Activated T-cell treated with anti-CD3 and anti-CD28 coated beads, Interleukin-2, amount 50 U/mL, for 1 hour (primary cell): ENCODE measurements at places on chromosomes 7 and 10.

GRCh38 chr7:105133986-105134655 is 120.1 kb downstream of the KMT2E start:
- DNase-seq = no peak

GRCh38 chr10:62000037-62000603 is 98.6 kb downstream of the ARID5B start:
- DNase-seq = no peak

- DNase-seq = no peak
Measured at GRCh38 chr7:132187869-132188789, 388.1 kb downstream of the PLXNA4 start.

DNA sequence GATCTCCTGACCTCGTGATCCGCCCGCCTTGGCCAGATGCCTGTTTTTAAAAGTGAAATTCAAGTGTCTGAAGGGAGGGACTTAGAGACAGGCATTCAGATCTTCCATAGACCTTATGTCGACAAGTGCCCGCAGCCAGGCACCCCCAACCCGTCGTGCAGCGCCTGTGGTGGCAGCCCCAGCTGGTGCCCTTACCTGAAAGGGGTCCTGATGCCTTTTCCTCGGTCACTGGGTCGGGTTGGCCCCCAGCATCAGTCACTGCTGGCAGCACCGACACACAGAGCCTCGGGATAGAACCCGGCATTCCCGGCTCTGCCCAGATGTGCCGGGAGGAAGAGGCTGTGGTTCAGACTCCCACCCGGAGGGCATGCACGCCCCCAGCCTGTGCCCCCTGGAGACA is 23.3 kb downstream of the LRRC27 start:
- DNase-seq = no peak

- no peak for DNase-seq
Measured at GRCh38 chr7:158728911-158729645, 24.5 kb upstream of the NCAPG2 start.

- no peak for DNase-seq
Measured at GRCh38 chr10:73854310-73854709, 20.0 kb downstream of the CAMK2G start.

GRCh38 chr10:69483963-69484362 is 32.7 kb downstream of the TSPAN15 start:
- DNase-seq = no peak

DNA sequence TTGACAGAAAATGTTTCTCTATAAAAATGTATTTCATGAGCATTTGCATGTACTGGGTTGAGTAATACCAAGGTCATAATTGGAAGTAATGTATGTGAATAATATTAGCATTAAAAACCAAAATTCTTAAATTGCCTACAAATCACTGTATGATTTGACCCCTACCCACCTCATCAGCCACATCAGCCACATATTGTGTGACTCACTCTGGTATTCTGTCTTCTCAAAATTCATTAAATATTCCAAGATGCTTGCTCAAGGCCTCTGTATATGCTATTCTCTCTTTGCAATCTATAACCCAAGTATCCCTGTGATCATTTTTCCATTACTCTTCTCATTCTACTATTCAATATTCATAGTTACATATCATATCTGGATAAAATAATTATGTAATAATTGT is 21.4 kb downstream of the POT1 start:
- no peak for DNase-seq

DNA sequence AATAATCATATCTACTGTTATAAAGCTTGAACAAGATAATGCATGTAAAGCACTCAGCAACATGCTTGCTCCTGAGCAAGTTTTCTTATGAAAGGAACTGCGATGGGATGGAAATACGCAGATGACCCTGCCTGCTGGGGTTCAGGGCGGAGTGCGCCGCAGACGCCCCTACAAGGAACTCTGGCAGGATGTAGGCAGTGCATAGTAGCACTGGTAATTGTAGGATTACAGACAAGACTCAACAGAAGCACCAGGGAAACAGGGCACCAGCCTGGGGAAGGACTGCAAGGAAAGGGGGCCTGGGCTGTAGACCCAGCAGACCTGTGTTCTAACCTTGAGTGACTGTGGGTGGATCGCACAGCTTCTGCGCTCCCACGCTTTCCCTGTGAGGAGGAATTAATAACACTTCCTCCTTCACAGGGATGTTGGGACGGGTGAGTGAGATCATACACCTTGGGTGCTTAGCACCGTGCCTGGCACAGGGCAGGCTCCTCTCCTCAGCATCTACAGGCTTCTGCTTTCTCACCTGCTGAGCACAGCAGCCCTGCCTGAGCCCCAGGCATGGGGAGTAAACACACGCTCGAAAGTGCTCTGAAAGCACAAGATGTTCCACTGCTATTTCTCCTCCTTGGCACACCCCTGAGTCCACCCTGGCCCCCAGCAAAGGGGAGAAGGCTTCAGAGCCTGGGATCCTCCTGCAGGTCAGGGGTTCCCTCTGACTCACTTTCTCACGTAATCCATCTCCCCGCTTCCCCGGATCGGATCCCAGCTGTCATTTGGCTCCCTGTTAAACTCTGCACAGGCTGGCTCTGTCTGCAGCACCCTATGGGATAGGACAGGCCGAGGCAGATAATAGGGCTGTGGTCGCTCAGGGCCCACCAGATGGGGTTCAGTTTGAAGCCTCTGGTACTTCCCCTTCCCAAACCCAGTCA is 19.2 kb downstream of the ITPRIP start:
- no peak for DNase-seq

GRCh38 chr10:114061789-114062188 is 18.1 kb downstream of the ADRB1 start:
- no peak for DNase-seq

GRCh38 chr10:124798781-124799180 is 2.8 kb upstream of the ABRAXAS2 start:
- no peak for DNase-seq

- DNase-seq = no peak
Measured at GRCh38 chr7:99139036-99139435, 4.9 kb downstream of the SMURF1 start.

DNA sequence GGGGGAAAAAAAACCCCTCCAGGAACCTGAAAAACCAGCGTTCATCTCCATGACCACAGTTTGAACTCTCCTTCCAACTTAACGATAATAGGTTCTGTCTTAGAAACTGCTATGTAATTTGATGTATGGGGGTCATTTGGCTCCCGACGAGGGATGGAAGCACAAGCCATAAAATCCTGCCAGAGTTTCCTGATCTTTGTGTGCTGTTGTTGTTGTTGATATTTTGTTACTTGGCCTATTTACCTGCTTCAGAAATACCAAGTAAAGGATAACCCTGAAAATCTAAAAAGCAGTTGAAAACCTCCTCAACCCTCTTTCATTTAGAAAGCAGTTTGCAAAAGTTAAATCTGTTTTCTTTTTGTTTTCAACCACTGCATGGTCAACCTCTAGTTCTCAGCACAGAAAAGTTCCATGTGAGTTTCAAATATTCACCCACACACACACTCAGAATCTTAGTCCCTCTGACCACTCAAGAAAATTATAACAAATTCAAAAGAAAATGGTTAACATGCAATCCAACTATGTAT is 9.3 kb upstream of the HOXA2 start:
- DNase-seq = no peak

DNA sequence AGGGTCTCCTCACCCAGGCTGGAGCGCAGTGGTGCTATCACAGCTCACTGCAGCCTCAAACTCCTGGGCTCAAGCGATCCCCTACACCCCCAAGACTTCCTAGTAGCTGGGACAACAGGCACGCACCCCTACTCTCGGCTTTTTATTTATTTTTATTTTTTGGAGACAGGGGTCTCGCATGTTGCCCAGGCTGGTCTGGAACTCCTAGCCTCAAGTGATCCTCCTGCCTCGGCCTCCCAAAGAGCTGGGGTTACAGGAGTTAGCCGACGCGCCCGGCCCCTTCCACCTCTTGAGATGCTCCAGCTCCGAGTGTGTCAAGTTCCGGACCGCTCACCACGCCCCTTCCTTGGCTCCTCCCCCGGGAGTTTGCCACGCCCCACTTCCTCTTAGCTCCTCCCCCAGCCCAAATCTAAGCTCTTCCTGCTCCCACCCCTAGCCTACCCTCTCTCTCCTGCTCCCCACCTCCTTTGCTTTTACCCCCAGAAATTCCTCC is 6.3 kb downstream of the NAT16 start:
- DNase-seq = peak; percentile 74

- no peak for DNase-seq
Measured at GRCh38 chr10:71516890-71517289, 120.2 kb downstream of the CDH23 start.

- no peak for DNase-seq
Measured at GRCh38 chr7:47693216-47693615, 111.3 kb upstream of the TNS3 start.
